ENCODE measurements at places on chromosomes 1 and 21.
A peak's percentile ranks its signal among the peaks of the same experiment; 100 is the strongest.

- no peak for DNase-seq
Observed at GRCh38 chr1:94501935-94502334, 39.6 kb downstream of the F3 start.

GRCh38 chr1:38657207-38657840 lies 202.2 kb downstream of the RRAGC start:
- no peak for DNase-seq

- no peak for DNase-seq
Observed at GRCh38 chr1:46820560-46821060, 21.8 kb downstream of the CYP4B1 start.

- no peak for DNase-seq
Observed at GRCh38 chr1:81435175-81435574, 365.6 kb upstream of the ADGRL2 start.

- DNase-seq, result no peak
Observed at GRCh38 chr1:36108314-36108713, 16.7 kb downstream of the COL8A2 start.

- no peak for DNase-seq
Observed at GRCh38 chr1:65691152-65691900, 101.4 kb upstream of the PDE4B start.

- no peak for DNase-seq
Observed at GRCh38 chr1:151944126-151944856, 35.0 kb upstream of the THEM4 start.

GRCh38 chr1:198929961-198930599 lies 291.2 kb downstream of the PTPRC start:
- DNase-seq, result peak; percentile 93

Data from SK-N-MC (cell line).